ENCODE measurements at places on chromosomes 13 and 19.

DNA sequence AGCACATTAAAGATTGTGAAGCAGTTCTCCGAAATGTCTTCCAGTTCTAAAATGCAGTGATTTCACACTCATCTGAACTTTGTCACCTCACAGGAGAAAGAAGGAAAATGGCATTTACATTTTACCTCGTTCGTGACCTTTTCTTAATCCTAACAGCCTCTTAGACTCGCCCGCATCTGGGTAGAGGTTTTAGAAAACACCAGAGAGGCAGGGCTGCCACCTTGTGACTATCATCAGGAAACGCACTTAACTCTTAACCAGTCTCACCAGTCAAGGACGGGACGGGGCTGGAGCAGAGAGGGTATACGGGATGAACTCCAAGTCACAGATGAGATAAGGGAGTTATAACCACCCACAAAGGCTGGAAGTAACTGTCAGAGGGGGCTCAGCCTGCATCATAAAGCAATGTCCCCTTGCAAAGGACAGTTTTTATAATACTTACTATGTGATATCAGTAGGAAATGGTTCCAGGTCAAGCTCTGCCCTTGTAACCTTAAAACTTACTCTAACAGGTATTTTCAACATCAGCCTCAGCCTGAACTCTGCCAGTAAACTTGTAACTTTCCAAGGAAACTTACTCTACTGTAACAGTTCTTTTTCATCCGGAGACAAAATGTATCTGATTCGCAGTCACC lies 8.6 kb upstream of the CEACAM6 start:
- ATAC-seq = no peak

- no peak for ATAC-seq
Observed at GRCh38 chr19:3387645-3388589, 21.5 kb downstream of the NFIC start.

- ATAC-seq = peak; percentile 80
Observed at GRCh38 chr13:109131698-109132257, 502.4 kb downstream of the MYO16 start.

GRCh38 chr13:27018882-27019281 lies 152.7 kb downstream of the USP12 start:
- no peak for ATAC-seq

GRCh38 chr19:31255174-31255799 lies 93.9 kb downstream of the TSHZ3 start:
- ATAC-seq = no peak

GRCh38 chr19:15871570-15871969 lies 26.3 kb downstream of the CYP4F2 start:
- ATAC-seq = peak; percentile 53

- no peak for ATAC-seq
Observed at GRCh38 chr13:88526853-88527215, 855.7 kb downstream of the SLITRK5 start.

DNA sequence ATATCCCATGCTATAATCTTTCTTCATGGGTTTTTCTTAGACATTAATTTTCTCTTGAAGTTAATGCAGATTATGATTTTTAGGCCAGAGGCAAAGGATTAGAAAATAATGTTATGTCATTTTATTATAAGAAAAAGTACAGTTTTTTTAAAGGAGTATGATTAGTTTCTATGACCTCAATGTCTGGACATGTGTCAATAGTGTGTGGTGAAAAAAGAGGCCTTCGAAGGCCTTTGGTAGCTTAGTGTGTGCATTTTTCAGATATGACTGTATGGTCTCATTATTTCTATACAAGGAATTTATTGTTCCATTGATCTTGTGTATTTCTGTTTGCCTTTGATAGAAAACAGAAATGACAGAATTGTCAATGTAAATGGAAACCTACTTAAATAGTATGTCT lies 195.6 kb downstream of the GPC5 start:
- no peak for ATAC-seq

GRCh38 chr19:57016076-57016475 lies 103.7 kb upstream of the USP29 start:
- no peak for ATAC-seq

- no peak for ATAC-seq
Observed at GRCh38 chr19:51094696-51095279, 12.1 kb upstream of the KLK14 start.

- no peak for ATAC-seq
Observed at GRCh38 chr19:50695251-50696093, 24.1 kb downstream of the SHANK1 start.

- no peak for ATAC-seq
Observed at GRCh38 chr19:17794731-17795494, at the start of gene B3GNT3. Gene B3GNT3 (plus strand): TSS chr19:17795138. CDS start chr19:17807808, 12,670 bp downstream.

DNA sequence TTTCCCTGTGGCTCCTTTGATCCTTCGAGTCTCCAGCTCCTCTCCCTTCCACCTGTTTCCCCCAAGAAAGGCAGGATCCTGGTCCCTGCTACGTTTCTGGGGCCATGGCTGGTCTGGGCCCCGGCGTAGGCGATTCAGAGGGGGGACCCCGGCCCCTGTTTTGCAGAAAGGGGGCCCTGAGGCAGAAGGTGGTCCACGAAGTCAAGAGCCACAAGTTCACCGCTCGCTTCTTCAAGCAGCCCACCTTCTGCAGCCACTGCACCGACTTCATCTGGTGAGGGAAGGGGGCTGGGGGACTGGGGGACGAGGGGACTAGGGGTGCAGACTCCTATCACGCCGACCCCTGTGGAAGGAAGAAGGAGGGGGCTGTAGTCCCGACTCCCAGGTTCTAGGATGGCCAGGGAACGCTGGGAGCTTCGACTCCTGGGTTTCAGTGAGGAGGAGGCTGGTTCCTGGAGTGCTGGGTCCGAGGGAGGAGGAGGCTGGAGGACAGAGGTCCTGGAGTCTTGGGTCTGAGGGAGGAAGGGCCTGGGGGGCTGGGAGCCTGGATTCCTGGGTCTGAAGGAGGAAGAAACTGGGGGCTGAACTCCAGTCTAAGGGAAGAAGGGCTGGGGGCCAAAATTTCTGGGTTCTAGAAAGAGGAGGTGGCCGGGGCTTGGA lies 524 bp downstream of the PRKCG start:
- no peak for ATAC-seq

DNA sequence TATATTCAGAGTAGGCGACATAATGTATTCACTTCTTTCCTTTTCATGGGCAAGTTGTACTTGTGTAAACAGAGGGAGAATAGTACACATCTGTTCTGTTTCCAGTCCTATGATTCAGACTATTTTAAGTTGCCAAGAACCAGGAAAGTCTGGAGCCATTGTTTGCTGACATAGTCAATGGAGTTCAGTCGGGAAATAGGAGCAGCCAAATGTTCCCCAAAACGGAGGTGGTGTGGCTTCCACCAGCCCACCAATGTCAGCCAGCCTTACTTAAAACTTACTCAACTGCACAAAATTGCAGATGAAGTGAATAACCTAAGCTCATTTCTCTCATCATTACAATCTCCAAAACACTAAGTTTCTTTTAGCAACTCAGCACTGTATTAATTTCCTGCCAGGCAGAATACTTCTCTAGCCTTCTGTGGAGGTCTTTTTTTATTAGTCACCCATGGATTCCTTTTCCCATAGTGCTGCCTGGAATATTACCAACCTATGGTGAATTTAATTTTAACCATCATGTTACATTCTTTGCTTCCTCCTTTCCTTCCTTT lies 22.3 kb upstream of the CSNK1A1L start:
- no peak for ATAC-seq

- no peak for ATAC-seq
Observed at GRCh38 chr13:73989244-73989843, 144.9 kb downstream of the KLF12 start.

DNA sequence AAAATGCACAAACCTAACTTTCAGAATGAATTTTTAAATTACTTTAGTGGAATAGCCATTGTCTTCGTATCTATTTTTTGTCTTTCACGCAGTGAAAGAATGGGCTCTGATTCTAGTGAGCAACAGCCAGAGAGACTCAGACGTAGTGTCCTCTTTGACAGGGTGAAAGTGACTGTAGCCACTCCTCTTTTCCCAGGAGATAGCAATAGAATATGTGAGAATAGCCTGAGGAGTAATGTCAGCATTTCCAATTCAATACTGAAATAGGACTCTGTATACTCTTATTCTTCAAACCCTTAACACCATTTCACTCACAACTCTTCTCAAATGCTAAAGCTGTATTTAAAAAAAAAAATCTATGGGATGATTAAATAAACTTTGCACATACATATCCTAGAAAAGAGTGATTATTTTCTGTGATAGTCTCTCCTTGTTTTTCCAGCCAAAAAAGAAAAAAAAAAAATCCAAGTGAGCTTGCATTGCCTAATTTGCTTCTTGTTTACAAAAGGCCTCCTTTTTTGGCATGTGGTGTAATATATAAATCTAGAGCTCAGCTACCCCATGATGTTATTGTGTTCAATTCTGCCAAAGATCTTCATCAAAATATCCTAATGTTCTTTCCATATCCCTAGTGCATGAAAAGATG lies 626.1 kb upstream of the SLITRK6 start:
- no peak for ATAC-seq

DNA sequence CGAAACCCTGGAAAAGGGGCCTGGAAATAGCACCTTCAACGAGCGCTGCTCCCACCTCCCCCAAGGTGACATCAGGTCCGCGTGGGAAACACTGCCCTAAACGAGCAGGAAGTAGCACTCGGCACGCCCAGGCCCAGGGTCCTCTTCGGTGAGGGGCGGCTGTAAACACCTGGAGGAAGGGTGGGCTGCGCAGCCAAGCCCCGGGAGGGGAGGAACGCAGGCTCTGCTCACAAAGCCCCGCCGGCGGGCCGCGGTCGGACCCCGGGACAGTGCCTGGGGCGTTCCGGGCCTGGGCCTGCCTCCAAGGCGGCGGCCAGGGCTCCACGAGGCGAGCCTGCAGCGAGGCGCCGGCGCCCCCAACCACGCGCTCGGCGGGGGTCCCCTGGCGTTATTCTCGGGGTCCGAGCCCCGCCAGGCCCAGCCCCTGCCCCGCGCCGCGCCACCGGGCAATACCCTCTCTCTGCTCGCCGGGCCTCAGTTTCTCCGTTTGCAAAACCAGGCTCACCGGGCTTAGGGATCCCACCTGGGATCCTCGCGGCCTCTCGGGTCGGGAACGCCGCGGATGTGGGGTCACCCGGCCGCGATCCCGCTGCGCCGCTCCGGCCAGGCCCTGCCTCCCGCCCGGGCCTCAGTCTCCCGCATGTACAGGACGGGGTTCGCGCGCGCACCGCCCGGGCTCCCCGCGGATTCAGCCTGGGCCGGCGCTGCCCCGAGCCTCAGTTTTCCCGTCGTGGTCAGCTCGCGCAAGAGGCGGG lies 630 bp downstream of the RNF126 start:
- ATAC-seq = peak; percentile 50

DNA sequence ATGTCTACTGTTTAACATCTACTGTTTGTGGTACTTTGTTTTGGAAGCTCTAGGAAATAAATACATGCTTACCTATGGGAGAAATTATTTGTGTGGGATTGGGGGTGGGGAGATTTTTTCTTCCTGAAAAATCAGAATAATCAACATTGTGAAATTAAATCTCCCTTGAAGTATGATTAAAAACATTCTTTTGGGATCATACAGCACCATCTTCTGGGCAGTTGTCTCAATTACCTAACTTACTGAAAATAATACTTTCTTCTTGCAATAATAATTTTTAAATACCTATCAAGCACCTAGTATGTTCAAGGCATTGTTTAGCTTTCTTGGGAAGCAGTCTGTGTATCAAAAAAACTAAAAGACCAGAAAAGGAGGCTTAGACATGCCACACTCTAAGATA lies 576.5 kb upstream of the ARGLU1 start:
- no peak for ATAC-seq

DNA sequence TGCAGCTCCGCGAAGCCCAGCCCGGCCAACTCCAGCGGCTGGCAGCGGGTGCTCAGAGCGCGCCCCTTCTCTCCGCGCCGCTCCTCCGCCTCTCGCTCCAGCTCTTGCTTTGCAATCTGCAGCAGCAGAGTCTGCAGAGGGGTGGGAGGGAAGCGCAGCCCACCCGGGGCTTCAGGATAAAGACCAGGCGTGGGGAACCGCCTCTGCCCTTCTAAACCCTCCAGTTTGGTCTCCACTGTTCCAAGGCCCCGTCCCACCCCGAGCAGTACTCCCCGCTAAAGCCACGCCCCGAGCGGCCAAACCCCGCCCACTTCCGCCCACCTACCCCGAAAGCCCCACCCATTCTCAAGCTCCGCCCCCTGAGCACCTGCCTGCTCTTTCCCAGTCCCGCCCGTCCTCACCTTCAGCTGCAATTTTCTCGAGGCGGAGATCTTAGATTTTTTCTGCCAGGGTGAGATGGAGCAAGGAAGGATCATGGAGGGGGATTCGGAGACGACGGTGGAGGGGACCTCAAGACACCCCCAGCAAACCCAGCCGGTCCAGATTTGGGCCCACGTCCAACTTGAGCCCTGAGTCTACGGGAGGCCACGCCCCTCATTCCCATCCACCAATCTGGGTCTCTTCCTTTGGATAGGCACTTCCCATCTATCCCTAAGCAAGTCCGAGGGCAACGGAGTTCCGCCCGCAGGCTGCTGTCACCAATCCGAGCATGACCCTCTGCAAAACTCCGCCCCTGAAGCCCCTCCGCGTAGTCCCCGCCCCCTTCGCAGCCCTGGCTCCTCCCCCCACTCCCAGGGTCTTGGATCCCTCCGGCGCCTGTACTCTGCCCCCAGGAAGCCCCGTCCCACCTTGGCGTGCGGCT lies 1.1 kb downstream of the TNNI3 start:
- no peak for ATAC-seq

- peak; percentile 31 for ATAC-seq
Observed at GRCh38 chr19:7942981-7943443, 454 bp downstream of the TIMM44 start.

DNA sequence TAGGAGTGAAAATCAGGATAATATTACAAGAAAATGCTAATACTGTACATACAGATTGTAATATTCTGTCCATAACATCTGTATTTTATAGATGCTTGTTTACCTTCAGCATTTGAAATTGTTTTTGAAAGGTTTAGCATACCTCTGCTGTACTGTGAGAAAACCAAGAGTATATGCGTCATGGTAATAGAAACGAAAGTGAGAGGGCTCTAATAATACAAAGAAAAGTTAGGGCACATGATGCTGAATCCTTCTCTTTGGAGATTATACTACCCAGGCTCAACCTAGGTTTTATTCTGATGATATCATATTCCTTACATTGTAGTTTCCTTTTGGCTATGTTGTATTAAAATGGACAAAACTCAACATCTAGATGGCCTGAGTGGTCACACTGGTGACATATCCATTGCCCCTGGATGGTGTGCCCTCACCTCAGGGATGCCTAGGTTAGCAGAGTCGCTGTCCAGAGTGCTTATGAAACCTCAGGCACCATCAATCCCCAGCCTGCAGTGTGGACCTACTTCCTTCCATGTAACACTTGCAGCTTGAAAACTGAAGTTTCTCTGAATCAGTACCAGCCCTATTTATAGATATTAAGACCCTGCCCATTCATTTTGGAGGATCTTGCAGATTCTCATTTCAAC lies 253.7 kb downstream of the KCTD12 start:
- ATAC-seq = no peak
